ENCODE measurements at places on chromosomes 5 and 9.
A peak's percentile ranks its signal among the peaks of the same experiment; 100 is the strongest.

GRCh38 chr9:5617749-5618148 is 11.2 kb upstream of the RIC1 start:
- DNase-seq = no peak

DNA sequence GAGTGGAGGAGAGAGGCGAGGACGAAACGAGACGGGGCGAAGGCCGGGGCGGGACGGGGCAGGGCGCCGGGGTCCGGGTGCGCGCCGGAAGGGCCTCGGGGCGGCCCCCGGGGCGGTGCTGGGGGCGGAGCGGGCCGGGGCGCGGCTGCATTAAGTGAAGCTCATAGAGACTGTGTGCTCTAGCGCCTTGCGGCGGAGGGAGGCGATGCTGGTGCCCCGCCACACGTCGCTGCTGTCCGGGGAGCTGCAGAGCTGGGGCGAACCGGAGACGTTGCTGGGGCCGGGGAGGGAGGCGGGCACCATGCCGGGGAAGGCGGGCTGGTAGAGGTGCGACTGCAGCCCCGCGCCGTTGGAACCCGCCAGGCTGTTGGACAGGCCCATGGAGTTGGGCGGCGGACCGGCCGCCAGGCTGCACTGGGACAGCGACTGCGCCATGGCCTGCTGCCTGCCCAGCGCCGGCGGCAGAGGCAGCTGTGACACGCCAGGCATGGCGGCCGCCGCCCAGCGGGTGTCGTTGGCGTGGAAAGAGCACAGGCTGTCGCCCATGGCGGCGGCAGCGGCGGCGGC is 8.3 kb downstream of the OTP start:
- peak; percentile 74 for DNase-seq

DNA sequence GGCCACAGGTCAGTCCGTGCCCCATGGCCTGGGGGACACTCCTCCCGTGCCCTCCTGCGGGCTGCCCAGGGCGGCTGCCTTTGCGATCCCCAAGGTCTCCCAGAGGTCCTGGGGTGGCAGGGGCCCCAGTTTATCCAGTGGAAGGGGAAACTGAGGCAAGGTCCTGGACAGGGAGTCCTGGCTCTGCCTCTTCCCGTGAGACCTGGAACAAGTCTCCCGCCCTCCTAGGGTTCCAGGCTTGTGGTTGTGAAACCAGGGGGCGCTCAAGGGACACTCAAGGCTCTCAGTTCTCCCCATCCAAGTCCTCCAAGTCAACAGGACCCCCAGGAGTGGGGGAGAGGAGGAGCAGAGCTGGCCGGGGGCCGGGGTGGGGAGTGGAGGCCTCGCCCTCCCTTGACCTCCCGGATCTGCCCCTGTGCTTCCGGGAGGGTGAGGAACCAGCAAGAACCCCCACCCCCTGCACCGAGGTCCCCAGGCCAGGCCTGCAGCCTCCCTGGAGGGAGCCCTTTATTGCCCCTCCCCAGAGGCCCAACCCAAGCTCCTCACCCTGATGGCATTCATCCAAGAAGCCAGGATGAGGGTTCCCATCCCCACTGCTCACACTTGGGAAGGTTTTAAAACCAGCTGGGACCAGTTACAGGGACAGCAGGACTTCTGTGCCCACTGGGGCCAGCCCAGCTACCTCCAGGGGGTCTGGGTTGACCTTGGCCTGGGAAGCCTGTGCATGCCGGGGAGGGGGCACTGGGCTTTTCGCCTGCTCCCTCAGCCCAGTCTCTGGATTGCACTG is 24.7 kb upstream of the TMEM250 start:
- DNase-seq = no peak

DNA sequence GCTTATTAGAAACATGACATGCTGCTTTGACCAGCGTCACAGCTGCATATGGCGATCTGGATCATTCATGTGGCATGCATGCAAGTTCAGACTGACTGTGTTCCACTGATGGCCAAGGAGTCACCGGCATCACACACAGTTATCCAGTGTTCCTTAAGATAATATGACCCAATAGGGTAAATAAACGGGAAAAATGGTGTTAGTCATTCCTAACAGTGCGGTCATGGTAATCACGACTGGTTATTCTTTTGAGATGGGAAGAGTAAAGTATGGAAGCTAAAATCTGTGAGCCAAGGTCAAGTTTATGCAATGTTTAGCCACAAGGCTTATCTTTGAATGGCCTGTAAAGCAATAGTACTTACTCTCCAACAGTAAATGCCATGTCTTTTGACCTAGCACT is 29.3 kb upstream of the LVRN start:
- no peak for DNase-seq

GRCh38 chr9:110244616-110245015 is 11.7 kb downstream of the TXN start:
- DNase-seq = no peak

DNA sequence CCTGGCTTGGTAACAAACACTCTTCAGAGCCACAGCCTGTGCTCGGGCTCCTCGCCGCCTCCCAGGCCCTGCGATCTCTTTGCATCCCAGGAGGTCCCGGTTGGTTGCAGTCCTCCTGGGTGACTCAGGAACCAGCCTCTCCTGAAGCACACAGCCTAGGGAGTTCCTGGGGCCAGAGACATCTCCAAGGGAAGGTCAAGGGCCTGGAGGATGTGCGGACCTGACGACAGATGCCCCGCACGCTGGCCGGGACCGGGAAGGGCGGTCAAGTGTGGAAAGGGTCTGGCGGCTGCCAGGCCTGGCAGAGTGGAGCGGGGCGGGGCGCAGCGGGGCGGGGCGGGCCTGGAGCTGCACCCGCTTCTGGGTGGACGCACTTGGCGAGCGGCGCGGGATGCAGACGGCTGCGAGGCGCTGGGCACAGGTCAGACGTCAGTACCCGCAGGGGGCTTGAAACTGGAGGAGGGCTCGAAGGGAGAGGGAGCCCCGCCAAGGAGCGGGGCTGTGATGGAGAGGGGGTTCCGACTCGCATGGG is 45.0 kb upstream of the PRSS3 start:
- no peak for DNase-seq

GRCh38 chr9:83583151-83584014 is 39.6 kb upstream of the IDNK start:
- peak; percentile 66 for DNase-seq

- no peak for DNase-seq
Measured at GRCh38 chr5:34686762-34687268, 30.7 kb downstream of the RAI14 start.

- DNase-seq = no peak
Measured at GRCh38 chr9:125632321-125633115, 74.5 kb downstream of the MAPKAP1 start.

DNA sequence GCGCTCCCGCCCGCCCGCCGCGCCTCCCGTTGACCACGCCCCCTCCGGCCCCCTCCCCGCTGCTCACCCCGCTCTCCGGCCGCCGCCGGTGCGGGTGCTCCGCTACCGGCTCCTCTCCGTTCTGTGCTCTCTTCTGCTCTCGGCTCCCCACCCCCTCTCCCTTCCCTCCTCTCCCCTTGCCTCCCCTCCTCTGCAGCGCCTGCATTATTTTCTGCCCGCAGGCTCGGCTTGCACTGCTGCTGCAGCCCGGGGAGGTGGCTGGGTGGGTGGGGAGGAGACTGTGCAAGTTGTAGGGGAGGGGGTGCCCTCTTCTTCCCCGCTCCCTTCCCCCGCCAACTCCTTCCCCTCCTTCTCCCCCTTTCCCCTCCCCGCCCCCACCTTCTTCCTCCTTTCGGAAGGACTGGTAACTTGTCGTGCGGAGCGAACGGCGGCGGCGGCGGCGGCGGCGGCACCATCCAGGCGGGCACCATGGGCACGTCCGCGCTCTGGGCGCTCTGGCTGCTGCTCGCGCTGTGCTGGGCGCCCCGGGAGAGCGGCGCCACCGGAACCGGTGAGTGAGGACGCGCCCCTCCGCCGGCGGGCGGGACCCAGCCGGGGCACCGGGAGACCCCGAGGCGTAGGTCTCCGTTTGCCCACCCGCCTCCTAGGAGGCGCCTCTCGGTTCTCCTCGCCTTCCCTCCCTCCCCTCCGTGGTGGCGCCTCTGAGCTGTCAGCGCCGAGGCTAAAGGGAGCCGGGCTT is at the start of gene VLDLR:
VLDLR (plus strand) TSS at position 66 of the 739 bp plus-strand sequence; CDS start at position 469, 403 bp downstream.
- DNase-seq = peak; percentile 68

DNA sequence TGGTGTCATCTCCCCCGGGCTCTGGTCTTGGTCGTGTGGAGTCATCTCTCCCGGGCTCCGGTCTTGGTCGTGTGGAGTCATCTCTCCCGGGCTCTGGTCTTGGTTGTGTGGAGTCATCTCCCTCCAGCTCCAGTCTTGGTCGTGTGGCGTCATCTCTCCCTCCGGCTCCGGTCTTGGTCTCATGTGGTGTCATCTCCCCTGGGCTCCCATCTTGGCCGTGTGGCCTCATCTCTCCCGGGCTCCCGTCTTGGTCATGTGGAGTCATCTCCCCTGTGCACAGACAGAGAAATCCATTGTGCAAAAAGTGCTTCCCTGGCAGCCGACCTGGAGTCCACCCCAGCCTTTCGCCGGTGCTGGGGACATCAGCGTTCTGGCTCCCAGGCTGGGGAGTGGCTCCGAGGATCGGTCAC is 91.1 kb upstream of the CACNA1B start:
- DNase-seq = peak; percentile 52

DNA sequence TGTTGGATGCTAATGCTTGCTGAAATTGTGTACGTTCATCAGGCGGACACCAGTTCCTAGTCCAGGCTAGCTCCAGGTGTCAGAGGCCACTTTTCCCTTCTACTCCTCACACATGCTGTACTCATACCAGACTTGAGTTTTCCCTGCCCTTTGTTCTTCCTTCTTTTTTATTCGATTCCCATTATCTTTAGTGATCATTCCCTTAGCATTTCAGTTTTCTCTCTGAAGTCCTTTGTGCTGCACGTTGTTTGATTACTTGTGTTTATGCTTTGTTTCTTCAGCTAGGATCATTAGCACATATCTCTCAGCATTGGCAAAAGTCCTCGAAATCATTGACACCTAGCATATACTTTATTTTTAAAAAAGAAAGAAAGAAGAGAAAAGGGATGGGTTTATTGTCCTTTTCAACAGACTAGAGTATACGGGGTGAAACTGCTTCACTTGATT is 409 bp upstream of the COX7C start:
- DNase-seq = no peak

DNA sequence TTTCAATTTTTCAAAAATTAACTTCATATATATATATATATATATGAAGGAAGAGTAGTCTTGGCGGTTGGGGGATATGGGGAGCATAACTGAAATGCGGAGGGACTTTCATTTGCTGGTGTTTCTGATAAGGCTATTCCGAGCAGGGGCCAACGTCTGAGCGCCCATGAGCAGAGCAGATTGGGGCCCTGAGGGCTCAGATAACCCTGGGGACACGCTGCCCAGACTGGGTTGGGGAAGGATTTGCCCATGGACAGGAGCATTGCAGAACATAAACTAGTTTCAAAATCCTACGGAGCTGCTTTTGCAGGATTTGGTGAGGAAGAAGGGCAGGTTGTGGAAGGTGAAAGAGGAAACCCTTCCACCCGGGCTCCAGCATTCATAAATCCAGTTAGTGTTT is 240.2 kb downstream of the IRX1 start:
- DNase-seq = no peak

DNA sequence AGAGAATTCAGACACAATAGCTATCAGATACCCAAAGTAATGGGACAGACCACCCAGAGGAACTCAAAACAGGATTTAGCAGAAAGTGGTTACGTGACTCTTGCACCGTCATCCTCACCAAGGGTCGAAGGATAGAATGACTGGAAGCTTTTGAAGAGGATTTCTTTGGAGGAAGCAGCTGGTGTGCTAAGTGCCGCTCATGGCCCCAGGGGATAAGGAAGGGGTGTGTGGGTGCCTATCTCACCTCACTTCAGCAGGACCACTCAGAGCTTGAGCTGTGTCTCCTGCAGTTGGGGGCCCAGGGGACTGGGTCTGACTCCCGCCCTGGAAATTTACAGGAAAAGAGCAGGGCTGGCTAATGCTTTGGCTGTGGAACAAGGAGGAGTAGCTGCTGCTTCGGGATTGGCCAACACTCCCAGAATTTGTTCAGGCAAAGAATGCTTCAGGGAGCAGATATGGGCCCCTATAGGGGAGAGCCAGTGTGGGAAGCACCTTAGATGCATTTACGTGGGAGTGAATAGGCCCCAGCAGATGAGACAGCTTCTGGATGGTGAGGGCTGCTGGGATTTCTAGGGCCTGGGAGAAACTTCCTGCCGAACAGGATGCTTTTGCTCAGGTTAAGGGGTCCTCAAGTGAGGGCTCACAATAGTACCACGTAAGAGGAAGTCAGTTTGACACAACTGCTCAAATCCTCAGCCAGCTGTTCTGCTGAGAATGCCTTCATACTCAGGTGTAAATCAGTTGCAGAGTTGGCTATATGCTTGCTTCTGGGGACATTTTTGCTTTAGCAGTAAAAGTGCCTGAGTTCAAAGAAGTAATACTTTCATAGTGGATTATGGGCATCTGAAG is 29.1 kb upstream of the TOMM5 start:
- DNase-seq = no peak

GRCh38 chr5:16550316-16550952 is 66.4 kb downstream of the RETREG1 start:
- DNase-seq = no peak

DNA sequence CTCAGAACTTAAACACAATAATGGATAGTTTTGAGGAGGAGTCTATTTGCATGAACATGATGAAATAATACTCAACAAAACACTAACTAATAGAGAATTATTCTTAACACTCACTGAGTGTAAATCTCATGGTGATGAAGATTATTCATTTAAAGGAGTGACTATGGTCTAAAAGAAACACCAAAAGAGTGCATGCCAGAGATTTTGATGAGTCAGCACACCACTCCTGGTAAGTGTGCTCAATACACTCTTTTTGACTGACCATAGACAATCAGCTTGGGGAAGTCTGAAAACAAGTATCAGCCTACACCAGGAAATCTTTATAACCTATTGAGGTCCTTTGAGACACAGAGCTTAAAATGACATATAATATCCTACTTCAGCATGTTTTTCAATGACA is 6.8 kb upstream of the FST start:
- no peak for DNase-seq

- DNase-seq = no peak
Measured at GRCh38 chr5:142618130-142618523, 67.8 kb downstream of the FGF1 start.

- DNase-seq = no peak
Measured at GRCh38 chr5:44089424-44090144, 299.6 kb downstream of the FGF10 start.

GRCh38 chr5:157233515-157233914 is 32.4 kb upstream of the CYFIP2 start:
- no peak for DNase-seq

- no peak for DNase-seq
Measured at GRCh38 chr9:135224921-135225541, 137.6 kb downstream of the OLFM1 start.

DNA sequence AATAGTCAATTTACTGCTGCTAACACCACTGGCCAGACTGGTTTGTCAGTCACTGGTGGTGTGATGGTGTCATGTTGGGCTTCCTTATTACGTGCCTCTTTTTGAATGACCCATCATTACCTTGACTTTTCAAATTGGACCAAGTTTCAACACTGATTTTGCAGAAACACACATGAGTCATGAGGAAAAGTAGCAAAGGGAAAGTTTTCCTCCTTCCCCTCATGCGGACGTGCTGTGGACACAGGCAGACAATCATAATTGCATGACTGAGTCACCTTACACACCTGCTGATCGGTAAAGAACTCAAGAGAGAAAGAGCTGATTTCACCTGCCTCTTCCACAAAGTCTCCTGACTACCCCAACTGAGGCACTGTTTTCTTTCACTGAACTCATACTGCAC is 324.5 kb downstream of the ARRDC3 start:
- no peak for DNase-seq

All from activated effector memory CD4-positive, alpha-beta T cell treated with anti-CD3 and anti-CD28 coated beads, Interleukin-2, amount 50 U/mL, for 16 hours (primary cell).